ENCODE measurements at places on chromosomes 16 and 17. TPM values are rescaled to one million over a fixed set of nuclear protein-coding genes. Genes with fewer than 3 reads are reported as not detected.

DNA sequence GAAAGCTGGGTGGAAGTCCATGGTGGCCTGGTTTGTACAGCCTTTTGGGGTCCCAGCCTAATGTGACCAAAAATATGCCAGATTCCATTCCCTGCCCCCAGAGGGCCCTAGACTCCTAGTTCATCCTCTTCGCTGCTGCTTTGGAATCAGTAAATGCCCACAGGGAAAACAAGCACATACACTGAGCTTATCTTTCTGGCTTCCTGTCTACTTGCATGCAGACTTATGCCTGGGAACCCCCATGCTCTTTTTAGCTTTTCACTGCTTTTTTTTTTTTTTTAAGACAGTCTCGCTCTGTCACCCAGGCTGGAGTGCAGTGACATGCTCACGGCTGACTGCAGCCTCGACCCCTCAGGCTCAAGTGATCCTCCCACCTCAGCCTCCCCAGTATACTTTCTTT, 6.2 kb upstream of the CD300LG start:
- DNase-seq, result no peak

DNA sequence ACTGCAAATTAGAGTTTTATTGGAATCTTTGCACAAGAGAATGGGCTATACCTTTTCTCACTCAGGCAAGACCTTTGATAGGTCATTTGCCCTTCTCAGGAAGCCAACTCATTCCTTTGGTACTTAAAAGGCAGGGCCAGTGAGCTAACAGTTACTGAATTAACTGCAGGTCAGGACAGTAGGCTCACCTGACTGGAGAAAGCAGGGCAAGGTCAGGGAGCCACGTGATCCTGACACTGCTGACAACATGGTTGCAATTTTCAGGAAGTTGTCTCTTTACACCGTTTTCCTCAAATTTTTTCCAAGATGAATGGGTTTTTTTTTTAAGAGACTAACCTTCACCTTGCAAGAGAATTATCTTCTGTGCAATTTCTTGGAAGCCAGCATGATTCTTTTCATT, 21.1 kb downstream of the CPSF4L start:
- DNase-seq, result no peak

GRCh38 chr16:84247844-84248243, 8.0 kb upstream of the KCNG4 start:
- DNase-seq, result no peak

- DNase-seq, result peak; percentile 37
Measured at GRCh38 chr17:4934173-4934979, 2.3 kb downstream of the GP1BA start.

DNA sequence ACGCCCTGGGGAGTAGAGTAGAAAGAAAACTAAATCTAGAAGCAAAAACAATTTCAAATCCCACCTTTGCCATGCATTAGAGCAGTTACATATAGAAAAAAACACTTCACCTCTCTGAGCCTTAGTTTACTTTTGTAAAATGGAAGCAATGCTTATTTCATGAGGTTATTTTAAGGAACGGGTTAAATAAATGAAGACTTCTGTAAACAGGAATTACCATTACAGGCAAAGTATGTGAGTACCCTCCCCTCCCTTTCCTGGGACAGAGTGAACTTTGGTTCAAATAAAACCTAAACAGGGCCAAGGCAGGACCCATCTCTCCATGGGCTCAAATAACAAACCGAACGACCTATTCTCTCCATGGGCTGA, 4.5 kb upstream of the KRT15 start:
- DNase-seq, result no peak

- no peak for DNase-seq
Measured at GRCh38 chr16:24514096-24514495, 25.3 kb upstream of the RBBP6 start.

DNA sequence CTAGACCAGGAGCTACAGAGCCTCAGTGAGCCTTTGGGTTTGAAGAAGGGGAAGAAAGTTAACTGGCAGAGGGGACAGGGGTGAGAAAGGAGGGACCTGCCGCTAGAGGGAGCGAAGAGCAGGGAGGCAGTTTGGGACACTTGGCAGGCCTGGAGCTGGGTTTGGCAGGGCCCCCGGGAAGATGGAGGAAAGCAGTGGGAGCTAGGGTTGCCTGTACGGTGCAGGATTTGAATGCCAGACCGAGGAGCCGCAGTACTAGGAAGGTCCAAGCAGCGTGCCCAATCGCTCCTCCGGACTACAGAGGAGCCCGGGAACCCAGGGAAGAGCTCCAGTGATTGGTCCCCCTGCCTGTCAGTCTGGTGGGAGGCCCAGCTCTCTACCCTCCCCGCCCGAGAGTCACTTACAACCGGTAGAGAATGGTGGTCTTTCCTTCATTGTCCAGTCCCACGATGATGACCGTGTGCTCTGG, 1.3 kb downstream of the ARL5C start:
- peak; percentile 95 for DNase-seq

DNA sequence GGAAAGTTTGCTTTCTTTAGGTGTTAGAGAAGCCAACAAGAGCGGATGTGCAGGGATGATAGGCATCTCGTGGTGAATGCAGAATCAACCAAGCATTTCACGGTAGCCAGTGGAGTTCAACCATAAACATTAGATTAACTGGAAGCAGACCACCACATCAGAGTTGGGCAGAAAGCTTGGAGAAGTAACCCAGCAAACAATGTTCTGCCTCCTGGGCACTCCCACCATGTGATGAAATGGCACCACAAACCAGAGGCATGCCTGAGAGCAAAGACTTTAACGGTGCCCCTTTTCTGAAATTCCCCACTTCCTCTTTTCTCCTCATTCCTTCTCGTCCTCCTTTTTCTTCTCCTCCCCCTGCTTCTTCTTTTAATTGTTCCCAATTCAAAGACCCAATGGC, 193.5 kb upstream of the ANKFN1 start:
- DNase-seq, result no peak

GRCh38 chr16:88927661-88928060, 49.3 kb downstream of the CBFA2T3 start:
- no peak for DNase-seq

DNA sequence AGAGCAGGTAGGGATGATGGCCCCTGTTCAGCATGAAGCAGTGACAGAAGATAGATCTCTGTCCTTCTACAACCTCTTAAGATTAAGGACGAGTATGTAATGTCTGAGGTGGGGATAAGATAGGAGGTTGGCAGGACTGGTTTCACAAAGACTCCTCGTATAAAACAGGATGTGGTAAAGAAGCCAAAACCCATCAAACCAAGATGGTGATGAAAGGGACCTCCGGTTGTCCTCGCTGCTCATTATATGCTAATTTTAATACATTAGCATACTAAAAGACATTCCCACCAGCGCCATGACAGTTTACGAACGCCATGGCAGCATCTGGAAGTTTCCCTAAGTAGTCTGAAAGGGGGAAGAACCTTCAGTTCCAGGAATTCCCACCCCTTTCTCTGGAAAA, 27.3 kb downstream of the MIS12 start:
- DNase-seq, result no peak

- DNase-seq, result no peak
Measured at GRCh38 chr16:6956511-6956910, 376.1 kb upstream of the RBFOX1 start.

DNA sequence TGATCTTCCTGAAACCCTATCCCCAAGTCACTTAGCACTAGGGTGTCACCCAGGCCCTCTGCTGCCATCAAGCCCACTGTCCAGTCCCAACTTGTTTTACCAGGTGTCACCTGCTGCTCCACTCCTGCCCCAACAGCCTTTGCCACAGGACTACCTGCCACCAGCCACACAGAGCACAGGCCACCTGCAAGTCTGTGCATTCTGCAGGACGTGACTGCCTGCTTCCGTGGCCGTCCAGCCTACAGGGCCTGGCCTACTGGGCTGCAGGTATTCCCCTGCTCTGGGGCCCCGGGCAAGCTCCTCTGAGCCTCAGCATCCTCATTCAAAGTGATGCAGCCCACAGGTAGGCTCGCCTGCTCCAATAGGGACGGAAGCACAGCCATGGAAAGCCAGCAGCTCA, 3.2 kb downstream of the MCRIP1 start:
- DNase-seq, result no peak

DNA sequence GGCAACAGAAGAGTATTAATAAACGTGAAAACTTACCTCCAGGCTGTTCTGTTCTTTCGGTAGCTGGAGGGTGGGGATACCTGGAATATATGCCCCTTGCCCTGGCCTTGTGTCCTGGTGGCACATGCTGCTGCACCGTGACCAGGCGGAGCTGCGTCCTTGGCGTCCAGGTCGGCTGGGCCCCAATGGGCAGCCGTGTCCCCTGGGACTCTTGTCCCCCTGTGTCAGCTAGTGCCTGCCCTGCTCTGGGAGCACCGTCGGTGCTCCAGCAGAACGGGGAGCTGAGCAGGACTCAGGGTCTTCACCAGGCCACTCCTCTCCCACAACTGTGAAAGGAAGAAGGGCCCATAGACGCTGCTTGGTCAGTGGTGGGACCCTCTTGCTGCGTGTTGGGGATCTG, 7.9 kb downstream of the ZNF213 start:
- DNase-seq, result no peak

- DNase-seq, result no peak
Measured at GRCh38 chr16:89502081-89502843, 5.9 kb upstream of the SPG7 start.

Gene PRSS33
- total RNA-seq, result not detected

Gene GNGT2
- 1.7 TPM for total RNA-seq
